KBM-7 (cell line): ENCODE measurements at places on chromosomes 12 and 14.

DNA sequence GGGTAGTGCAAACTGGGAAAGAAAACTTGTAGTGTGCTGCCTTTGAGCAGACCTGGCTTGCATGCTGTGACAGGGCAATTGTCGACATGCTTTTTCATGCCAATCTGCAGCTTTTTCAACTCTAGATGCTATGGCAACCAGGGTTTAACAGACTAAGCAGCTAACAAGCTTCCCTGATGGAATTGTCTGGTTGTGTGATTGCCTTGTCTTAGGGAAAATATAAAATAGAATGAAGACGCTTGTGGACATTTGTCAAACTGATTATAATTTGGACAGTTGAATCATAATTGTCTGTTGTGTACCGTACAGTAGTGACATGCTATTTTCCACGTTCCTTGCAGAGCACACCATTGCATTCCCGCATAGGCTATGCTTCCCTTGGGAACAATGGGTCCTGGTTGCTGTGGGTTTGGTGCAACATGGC, 113.0 kb downstream of the FOXG1 start:
- no peak for DNase-seq

GRCh38 chr12:52798671-52799504, 3.0 kb upstream of the KRT3 start:
- DNase-seq = no peak

GRCh38 chr12:22529281-22530060, 14.9 kb downstream of the C2CD5 start:
- peak; percentile 44 for DNase-seq

- peak; percentile 67 for DNase-seq
These were observed 257.8 kb upstream of the BTG1 start for GRCh38 chr12:92403210-92404175.

DNA sequence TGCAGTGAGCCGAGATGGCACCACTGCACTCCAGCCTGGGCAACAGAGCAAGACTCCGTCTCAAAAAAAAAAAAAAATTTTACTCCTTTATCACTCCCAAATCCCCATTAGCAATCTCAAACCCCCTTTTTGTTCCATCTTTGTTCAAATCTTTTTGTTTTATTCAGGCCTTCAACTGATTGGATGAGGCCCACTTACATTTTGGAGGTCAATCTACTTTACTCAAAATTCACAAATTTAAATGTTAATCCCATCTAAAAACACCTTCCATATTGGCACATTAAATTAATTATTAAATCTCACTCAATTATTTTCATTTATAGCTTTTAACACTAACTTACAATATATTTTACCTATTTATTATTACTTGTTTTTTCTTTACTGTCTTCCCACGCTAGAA, 27.0 kb upstream of the TXNRD1 start:
- no peak for DNase-seq

DNA sequence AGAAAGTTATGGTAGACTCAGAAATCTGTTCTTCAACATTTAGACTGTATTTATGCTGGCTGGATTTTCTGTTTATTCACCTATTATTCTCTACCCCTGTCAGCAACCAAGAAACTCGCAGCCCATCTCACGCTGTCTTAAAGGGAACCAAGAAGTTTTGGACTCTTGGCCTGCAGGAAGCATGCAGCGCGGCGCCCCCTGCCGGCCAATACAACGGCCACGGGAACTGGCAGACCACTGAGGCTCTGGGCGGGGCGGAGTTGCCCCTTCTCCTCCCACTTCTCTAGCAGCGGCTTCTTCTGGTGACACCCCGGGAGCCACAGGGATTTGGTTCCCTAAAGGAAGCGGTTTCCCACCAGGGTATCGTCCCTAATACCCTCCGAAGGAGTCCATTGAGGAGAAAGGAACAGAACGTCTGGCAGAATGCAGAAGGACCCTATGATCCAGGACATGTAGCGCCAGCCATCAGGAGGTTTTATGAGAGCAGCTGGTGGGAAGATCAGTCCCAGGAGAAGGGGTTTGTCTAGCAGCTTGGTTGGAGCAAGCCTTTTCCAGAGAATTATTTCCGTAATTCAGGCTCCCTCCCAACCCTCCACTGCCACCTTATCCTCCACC, 21.0 kb upstream of the RNASE2 start:
- no peak for DNase-seq

- DNase-seq = no peak
These were observed 83.1 kb downstream of the KICS2 start for GRCh38 chr12:64139021-64139420.

DNA sequence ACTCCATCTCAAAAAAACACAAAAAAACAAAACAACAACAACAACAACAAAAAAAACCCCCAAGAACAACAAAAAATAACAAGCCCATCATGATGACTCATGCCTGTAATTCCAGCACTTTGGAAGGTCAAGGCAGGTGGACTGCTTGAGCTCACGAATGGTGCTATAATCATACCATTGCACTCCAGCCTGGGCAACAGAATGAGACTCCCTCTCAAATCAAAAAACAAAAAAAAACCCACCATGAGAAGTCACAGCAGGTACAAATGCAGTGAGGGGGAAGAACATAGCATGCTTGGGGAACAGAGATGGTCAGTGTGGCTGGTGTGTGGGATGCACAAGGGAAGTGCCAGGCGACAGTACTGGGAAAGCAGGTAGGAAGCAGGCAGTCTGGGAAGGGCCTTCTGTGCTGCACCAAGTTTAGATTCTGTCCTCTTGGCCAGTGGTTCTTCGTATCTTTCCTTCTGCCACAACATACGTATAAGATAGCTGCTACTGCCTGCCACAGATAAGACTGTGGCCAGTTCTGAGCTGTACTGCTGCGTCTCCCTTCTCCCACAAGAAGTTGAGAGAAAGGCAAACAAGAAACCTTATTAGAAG, 28.0 kb downstream of the ATG14 start:
- DNase-seq = no peak

DNA sequence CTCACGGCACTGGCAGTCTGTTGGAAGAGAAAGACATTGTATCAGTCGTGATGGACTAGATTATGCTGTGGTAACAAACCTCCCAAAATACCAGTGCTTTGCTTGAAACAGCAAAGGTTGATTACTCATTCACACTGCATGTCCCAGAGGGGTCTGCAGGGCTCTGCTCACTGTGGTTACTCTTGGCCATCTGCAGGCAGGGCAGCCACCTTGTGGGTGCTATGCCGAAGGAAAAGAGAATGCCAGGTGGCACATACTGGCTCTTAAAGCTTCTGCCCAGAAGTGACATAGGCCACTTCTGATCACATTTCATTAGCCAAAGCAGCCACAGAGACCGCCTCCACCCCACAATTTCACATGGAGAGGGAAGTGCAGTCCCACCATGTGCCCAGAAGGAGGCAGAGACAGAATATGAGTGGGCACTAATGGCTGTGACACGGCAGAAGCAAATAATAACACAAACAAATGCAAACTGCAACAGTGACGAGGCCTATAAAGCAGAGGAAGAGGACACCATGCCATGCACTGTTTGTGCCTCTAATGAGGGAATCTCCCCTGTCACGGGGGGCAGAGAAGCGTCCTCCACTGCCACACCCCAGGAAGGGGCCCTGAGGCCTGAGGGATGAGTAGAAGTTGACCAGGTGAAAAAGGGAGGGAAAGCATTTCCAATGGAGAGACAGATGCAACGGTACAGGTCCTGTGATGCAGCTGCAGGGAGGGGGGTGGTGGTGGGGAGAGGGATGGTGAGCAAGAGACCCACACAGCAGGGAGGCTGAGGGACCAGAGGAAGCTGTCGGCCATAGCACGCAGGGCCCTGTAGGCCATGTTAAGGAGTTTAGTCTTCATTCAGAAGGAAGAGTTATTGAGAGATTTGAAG, 51.7 kb upstream of the KICS2 start:
- DNase-seq = peak; percentile 60

GRCh38 chr12:50603817-50604639, 99.2 kb downstream of the DIP2B start:
- no peak for DNase-seq

- DNase-seq = no peak
These were observed 23.6 kb downstream of the TCHP start for GRCh38 chr12:109923481-109924245.

DNA sequence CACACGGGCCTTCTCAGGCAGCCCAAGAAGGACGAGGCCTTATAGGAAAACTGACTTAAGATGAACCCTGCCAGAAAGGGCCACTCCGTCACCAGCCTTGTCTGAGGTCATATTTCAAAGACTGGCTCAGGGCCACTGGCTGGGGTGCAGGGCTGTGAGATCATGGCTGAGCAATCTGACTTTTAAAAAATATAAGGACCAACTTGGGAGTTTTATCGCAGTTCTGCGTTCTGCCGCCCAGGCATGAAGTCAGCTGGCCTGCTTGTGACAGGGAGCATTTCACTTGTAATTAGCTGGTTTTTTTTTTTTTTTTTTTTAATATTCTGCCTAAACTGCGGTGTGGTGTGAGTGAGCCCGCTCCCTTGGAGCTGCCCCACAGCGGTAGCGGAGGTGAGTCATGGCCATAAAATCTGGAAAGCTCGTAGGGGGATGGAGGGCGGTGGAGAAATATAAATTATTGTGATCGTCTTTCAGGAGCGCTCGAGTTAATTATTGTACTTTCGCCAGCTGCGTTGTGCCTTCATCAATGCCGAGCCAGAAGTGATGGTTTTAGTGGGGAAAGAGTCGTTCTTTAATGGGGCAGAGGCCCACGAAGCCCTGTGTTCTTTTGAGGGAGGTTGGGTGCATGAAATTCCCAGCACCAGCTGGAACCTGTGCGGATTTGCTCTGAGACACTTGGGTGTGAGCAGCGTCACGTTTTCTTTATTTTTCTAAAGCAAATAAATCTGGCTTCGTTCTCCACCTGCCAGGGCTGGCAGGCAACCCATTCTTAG, 231.9 kb downstream of the C12orf75 start:
- DNase-seq = no peak

DNA sequence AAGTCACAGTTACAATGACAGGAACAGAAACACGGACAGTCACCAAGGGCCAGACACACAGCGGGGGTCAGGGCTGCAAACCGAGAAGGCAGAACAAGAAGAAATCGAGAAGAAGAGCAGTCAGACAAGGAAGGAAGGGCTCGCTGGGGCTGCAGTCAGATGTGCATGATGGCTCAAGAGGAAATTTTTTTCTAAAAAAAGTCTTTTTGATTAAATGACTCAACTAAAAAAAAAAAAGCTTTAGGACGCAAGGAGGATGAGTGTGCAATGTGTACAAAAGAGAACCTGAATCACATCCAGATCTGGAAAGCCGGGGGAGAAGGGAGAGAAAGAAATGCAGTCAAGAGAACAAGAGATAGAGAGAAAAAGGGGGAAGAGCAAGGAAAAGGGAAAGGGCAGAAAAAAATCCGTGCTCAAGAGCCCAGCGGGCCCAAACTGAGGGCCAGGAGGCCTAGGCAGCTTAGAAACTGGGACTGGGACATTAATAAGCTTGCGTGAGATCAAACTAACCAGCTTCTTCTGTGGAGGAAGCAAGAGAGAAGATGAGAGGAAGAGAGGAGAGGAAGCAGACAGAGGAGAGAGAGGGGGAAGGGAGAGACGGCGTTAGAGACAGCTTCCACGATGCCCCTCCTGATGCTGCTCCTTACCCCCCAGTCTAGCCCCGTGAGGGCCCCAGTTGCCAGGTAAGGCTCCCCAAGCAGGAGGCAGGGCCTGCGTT, 6.7 kb downstream of the IFFO1 start:
- no peak for DNase-seq

DNA sequence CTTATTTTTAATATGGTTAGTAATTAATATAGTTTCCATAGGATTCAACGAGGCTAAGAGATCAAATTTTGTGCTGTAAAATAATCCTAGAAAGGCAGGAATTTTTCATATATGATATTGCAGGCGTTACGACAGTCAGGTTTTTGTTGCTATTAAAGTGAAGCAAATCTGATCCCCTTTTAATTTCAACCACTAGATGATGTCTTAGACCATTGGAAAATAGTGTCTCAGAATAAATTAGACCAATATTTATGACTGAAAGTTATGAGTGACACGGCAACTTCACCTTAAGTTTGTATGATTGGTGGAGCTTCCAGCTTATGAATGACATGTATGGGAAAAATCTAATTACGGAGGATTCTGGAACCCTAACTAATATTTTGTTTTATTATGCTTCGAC, 2.5 kb downstream of the TPH2 start:
- DNase-seq = no peak

DNA sequence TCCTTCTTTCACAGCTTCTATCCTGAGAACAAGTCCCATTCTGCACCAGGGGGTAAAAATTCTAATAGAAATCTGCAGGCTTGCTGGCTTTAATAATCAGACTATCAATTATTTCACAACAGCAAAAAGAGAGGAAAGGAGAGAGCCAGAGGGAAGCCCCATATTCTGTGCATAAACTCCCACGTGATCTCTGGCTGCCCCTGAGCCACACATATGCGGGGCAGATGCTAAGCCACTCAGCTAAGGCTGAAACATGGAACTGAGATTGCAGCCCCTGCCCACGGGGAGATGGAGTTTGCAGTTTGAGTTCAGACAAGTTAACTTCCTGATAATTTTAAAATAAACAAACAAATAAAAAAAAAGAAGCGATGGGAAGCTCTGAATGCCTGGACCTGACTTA, 254.4 kb upstream of the CCDC196 start:
- no peak for DNase-seq

DNA sequence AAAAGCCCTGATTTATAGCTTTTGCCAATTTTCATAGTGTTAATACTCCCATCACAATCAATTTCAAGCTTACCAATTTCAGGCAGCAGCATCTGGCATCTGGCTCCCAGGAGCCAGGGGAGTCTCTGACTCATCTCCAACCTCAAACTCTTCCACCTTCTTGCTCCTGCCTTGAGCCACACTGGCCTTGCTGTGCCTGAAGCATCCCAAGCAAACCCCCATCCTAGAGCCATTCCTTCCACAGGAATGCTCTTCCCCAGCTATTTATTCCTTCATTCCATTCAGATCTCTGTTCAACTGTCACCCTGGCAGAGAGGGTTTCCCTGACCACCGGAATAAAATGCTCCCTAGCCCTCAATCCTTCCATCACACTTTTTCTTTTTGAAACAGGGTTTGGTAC, 13.9 kb upstream of the PPP1CC start:
- DNase-seq = no peak

DNA sequence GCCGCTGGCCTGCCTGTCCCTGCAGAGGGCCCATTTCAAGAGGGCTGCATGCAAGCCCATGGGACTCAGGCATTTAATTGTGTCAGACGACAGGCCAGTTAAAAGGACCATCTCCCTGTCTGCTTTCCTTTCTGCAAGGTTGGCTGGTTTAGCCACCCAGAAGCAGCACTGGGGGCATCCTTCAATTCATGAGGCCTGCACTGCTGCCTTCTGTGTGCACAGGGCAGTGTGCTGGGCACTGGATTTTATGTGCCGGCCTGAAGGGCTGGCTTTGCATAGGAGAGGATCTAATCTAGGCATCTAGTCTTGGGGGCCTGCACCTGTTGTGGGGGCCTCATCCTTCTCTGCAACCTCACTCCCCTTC, 114.1 kb upstream of the FKBP4 start:
- no peak for DNase-seq

DNA sequence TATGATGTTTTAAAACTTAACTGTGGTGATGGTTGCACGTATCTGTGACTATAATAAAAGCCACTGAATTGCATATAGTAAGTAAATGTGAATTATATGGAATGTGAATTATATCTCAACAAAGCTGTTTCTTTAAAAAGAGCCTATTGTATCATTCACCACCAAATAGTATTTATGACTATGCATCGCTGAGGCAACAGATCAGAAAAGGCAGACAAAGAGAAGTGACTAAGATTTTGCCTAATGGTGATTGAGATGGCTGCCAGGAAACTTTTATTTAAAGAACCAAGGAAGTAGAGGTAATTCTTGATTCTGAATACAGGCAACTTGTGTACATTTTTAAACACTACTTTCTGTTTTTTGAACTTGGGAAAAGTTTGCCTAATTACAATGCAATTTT, 31.7 kb downstream of the DHRS7 start:
- no peak for DNase-seq
